ENCODE measurements at places on chromosomes 2 and 18. TPM values are rescaled to one million over a fixed set of nuclear protein-coding genes. Genes with fewer than 3 reads are reported as not detected.

- DNase-seq: no peak
Measured at GRCh38 chr18:34809451-34810072, 99.5 kb downstream of the DTNA start.

GRCh38 chr2:110866466-110866865, 134.1 kb downstream of the ACOXL start:
- no peak for DNase-seq

GRCh38 chr2:26522751-26523171, 44.8 kb upstream of the OTOF start:
- DNase-seq: peak; percentile 46

MRO gene
- total RNA-seq: 1.4 TPM

LRRC30 gene
- not detected for total RNA-seq
